ENCODE measurements at places on chromosomes 7 and 10.

- DNase-seq, result no peak
These were observed 827.8 kb upstream of the ZWINT start for GRCh38 chr10:57188846-57189245.

DNA sequence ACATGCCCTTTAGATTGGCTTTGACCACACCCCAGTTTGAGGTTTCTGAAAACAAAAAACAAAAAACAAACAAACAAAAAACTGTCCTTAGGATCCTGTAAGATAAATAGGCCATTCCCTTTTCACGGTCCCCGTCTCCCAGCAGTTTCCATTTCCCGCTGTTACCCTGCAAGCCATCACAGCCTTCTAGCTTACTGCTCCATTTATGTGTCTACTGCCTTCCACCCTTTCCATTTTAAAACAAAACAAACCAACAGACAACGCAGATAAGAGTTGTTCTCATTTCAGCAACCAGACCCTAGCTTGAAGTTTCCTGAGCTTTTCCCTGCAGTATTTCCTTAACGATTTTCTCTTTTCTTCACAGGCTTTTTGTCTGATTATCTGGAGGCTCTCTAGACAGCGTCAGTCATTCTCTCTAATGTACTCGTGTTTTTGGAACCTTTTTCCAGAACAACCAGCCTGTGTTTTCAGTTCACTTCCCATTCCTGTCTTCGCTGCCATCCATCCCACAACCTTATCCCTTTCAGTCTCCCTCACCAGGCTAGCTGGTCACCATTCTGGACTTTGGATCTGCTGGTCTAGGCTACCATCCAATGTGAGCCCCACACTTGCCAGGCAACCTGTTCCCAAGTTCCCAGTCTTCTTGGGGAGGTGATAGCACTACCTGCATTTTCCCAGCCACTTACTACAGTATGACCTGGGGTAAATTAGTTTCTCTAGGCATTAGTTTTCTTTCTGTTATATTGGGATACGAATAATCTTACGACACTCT is 317.3 kb upstream of the FZD1 start:
- no peak for DNase-seq

DNA sequence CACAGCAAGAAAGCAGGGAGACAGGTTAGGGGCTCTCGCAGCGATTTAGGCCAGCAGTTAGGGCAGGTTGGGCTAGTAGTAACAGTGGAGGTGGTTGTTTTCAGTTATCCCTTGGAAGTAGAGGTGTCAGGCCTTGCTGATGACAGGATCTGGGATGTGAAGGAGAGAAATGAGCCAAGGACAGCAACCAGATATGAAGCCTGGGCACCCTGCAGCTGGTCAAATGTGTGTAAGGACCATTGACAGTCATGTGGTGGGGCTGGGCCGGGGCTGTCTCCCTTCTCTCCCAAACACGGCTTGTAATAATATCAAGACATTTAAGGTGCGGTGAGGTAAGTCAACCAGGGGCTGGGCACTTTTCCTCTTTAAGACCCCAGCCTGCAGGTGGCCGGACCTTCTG is 112.5 kb upstream of the IGFBP3 start:
- DNase-seq, result no peak

- DNase-seq, result no peak
These were observed 36.8 kb downstream of the SLC35B4 start for GRCh38 chr7:134279898-134280297.

DNA sequence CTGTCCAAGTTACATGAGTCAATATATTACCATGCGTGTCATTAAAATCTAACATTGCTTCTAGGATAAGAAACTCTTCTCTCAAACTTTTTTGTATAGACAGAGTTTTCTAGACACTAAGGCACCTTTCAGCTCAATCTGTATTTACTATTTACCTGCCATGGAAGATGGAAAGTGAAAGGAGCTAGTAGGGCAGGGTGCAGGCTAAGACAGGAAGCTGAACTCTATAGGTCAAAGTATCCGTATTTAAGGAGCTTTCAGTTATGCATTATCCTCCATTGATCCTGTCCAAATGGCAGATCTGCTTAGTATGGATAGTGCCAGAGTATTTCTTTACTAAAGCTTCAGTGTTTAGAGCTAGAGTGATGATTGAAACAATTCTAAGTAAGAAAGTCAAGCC is 612.8 kb downstream of the IPMK start:
- DNase-seq, result no peak

DNA sequence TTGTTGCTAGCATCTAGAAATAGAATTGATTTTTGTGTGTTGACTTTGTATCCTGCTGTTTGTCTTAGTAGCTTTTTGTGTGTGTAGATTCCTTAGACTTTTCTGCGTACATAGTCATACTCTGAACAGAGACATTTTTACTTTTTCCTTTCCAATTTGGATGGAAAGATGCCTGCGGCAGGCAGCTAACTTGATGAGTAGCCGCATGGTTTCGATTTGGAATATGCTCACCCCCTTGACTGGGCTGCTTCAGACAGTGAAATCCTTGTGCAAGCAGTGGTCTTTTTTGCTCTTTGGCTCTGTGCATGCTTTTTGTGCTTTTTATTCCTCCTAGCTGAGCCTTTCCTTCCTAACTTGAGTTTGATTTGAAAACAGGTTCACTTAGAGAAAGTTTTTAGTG is 71.8 kb downstream of the HHEX start:
- DNase-seq, result no peak

DNA sequence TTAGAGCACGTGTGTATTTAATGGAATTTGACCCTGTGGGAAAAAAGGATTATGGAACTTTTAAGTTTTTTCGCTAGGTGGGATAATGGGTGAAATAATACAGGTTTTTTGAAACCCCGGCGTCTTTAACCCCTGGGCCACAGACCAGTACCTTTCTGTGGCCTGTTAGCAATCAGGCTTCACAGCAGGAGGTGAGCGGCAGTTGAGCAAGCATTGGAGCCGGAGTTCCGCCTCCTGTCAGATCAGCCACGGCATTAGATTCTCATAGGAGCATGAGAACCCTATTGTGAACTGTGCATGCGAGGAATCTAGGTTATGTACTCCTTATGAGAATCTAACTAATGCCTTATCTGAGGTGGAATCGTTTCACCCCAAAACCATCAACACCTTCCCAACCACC is 28.6 kb downstream of the WAC start:
- DNase-seq, result no peak
